ENCODE measurements at places on chromosomes 12 and 14.

- no peak for DNase-seq
These were observed 78.6 kb upstream of the TBX3 start for GRCh38 chr12:114762490-114763110.

DNA sequence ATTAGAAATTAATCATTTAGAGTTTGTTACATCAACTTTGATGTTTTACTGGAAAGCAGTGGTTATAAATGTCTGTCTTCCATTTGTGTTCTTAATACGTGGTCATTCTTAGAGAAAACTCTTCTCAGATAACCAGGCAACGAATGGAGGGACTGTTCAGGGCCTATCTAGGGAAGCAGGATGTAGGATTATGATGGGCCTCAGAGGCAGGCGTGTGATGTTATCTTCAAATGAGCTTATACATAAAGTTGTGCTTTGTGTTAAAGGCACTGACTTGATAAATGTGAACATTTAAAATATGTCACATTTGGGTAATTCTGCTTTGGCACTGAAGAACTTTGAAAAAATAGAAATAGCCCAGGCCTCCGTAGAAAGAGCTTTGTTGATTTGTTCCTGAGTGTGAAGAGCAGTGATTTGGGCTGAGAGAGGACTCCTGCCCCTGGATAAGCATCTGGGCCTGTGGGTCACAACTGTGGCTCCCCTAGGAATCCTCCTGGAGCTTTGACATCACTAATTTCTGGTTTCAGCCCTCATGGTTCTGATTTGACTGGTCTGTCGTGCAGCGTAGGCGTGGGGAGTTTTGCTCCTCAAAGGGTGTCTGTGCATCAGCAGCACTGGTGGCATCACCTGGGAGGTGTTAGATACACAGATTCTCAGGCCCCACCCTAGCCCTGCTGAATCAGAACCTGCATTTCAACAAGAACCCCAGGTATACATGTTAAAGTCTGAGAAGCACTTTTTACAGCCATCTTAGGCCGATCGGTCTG lies 55.4 kb downstream of the SAMD4A start:
- no peak for DNase-seq

GRCh38 chr14:36083317-36083716 lies 93.2 kb downstream of the PTCSC3 start:
- no peak for DNase-seq

- no peak for DNase-seq
These were observed 148.0 kb downstream of the SLC38A4 start for GRCh38 chr12:46677749-46678148.

Data from esophagus squamous epithelium (tissue), 5 donors.